Prostate gland (tissue), 2 donors: ENCODE measurements at places on chromosomes 16 and 17. TPM values are rescaled to one million over a fixed set of nuclear protein-coding genes. Genes with fewer than 3 reads are reported as not detected.

DNA sequence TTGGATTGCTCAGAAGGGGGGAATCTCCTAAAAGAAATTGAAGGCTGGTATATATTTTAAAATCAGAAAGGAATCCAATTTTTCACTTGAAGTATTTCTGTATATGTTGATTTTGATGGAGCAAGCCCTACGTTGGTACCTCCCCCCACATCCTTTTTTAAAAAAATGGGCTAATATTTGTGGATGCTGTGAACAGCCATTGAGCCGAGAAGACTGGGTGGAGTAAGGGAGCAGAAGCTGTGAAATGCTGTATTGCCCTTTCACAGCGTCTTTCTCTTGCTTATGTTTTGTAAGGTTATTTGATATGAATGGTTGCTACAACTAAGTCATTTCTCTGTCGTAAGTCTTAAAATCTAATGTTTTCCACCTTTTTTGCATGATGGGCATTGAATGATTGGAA is 2.3 kb downstream of the PAFAH1B1 start:
- DNase-seq, result no peak

- DNase-seq, result no peak
Observed at GRCh38 chr16:5479926-5480325, 382.3 kb upstream of the EEF2KMT start.

GRCh38 chr17:42518755-42519545 is 17.1 kb upstream of the NAGLU start:
- DNase-seq, result no peak

DNA sequence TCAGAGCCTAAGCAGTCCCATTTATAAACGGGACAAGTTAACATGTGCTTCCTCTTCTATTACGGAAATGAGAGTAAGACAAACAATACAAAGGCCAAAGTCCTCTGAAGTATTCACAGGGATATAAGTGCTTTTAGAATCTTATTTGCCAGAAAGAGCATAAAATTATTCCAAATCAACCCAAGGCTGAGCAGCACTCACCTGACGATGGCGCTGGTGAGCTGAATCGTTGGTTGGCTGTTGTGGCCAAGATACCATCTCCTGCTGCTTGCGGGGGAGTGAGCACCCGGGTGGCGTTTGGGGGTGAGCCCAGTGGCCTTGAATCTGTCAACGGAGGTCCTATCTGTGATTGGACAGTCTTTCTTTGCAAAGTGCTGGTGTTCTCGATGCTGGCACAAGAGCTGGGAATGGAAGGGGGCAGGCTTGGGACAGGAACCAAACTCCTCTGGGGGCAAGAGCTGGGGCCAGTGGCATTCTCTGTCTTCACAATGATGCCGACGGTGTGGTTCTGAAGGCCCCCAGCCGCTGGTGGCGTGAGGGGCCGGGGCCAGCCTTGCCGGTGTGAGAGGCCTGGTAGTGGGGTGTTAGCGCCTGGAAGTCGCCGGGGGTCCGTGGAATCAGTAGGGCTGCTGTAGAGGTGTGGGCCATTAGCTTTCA is 9.5 kb upstream of the DHRS13 start:
- no peak for DNase-seq

GRCh38 chr17:10041916-10042588 is 137.0 kb upstream of the RCVRN start:
- DNase-seq, result no peak

GRCh38 chr16:56923481-56924091 is 8.4 kb upstream of the HERPUD1 start:
- no peak for DNase-seq

- DNase-seq, result peak; percentile 91
Observed at GRCh38 chr16:424033-424622, 1.3 kb upstream of the RAB11FIP3 start.

- no peak for DNase-seq
Observed at GRCh38 chr17:44402564-44403172, 13.2 kb upstream of the ITGA2B start.

- DNase-seq, result no peak
Observed at GRCh38 chr17:82204831-82205719, 7.6 kb downstream of the CCDC57 start.

DNA sequence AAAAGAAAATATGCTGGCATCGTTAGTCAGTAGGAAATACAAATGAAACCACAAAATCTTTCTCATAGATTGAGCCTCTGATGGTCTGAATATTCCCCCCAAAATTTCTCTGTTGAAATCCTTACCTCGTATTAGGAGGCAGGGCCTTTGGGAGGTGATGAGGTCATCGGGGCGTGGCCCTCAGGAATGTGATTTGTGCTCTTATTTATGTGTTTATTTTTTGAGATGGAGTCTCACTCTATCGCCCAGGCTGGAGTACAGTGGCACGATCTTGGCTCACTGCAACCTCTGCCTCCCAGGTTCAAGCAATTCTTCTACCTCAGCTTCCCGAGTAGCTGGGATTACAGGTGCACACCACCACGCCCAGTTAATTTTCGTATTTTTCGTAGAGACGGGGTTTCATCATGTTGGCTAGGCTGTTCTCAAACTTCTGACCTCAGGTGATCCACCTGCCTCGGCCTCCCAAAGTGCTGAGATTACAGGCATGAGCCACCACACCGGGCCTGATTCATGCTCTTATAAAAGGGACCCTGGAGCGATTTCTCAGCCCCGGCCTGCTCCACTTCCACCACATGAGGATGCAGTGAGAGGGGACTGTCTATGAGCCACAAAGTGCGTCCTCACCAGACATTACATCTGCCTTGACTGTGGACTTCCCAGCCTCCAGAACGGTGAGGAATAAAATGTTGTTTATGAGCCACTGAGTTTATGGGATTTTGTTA is 53.1 kb downstream of the DNAH17 start:
- DNase-seq, result no peak

- DNase-seq, result no peak
Observed at GRCh38 chr17:79515646-79516571, 94.9 kb downstream of the RBFOX3 start.

DNA sequence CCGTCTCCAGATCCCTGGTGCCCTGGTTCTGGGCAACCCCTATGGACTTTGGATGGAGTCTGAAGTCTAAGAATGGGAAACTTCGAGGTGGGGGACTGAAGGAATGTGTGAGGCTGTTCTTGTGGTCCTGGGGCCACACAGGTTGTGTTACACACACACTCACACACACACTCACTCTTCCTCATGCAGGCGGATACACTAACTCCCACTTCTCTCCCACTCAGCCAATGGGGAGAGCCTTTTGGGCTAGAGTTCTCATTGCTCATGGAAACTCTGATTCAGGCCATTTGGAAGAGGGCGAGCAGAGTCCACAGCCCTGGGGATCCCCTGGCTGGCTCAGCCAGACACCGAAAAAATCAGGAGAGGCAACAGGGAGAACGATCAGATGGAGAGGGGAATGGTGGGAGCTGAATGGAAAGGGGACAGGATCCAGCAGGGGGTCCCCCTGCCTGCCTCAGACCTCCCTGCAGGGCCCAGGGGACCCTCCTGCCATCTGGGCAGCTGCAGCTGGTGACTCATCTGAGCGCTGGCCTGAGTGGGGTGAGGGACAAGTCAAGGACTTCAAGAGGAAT is 9.1 kb downstream of the IGFBP4 start:
- DNase-seq, result no peak

DNA sequence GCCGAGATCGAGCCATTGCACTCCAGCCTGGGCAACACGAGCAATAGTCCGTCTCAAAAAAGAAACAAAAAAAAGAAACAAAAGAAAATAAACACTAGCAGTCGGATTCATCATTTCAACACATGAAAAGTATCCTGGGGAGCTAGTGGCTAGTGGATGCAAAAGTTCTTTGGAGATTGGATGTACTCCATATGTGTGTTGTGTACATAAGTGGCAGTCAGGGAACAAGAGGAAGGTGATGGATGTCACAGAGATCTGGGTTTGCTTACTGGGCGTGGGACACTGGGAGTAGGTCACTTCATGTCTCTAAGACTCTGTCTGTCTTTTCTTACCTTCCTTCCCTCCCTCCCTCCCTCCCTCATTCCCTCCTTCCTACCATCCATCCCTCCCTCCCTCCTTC is 35.4 kb downstream of the MRC2 start:
- DNase-seq, result no peak

DNA sequence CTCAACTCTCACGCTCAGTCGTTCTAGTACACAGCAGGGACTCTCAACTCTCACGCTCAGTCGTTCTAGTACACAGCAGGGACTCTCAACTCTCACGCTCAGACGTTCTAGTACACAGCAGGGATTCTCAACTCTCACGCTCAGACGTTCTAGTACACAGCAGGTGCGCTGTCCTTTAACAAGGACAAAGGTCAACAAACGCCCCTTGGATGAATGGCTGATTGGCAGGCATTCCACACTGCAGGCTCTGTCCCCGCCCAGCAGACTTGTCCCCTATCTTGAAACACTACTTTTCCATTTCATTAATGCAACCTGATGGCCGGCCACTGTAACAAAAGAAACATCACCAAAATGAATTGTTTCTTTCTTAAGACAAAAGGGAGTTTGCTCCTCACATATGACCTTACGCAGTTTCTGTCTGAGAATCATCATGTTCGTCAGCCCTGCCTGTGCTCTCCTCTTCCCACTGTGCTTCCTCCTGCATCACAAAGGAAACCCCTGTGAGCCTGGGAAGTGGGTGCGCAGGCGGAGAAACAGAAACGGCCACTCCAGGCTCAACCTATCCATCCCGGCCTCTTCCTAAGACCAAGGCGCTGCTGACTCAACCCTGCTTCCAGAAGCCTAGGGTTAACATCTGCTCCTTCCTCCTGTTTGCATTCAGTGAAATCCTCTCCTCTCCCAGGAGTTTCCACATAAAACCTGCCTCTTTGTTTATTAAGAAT is 59.8 kb downstream of the ANKRD11 start:
- no peak for DNase-seq

GRCh38 chr17:13337151-13337550 is 264.6 kb downstream of the HS3ST3A1 start:
- DNase-seq, result no peak

GRCh38 chr17:56047331-56047730 is 105.9 kb upstream of the ANKFN1 start:
- no peak for DNase-seq

GRCh38 chr16:59690216-59690615 is 956.1 kb upstream of the GOT2 start:
- DNase-seq, result no peak

GRCh38 chr17:38881600-38882191 is 11.8 kb downstream of the LASP1 start:
- DNase-seq, result no peak

GRCh38 chr17:41863074-41863848 is 2.0 kb downstream of the KLHL11 start:
- DNase-seq, result no peak

DNA sequence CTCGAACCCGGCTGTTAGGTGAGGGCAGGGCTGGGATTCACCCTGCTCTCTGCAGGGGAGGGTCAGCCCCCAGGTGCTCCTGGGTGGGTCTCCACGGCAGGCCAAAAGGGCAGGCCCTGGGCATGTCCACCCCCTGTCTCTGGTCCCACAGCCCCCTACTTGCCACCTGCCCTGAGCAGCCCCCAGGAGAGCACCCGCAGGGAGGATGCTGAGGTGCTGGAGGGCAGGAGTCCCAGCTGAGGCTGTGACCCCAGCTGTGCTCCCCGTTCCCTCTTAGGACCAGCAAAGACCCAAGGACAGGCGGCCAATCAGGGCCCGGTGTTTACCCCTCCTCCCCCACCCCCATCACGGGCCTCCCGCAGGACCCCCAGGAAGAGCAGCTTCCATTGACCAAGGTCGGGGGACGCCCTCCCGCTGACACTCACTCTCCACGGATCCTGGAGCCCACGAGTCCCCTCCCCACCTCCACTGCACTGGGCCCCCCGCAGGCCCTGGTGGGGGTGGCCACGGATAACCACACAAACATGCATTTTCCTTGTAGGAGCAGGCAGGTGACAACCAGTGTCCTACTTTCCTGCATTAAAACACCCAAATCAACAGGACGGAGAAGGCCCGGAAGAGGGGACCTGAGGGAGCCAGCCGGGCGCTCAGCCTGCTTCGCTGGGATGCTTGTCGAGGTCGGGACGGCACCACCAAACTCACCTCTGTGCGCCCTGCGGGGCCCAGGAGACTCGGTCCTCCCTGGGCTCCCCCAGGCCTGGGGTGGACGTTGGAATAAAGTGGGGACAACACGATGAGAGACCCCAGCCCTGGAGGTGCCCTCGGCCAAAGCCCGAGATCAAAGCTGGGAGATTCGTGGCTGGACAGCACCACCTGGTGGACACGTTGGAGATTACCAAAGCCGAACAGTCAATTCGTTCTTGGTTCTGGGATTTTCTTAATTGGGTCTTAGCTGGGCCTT is 22.5 kb upstream of the ENPP7 start:
- peak; percentile 30 for DNase-seq

- DNase-seq, result no peak
Observed at GRCh38 chr17:58250344-58251011, 12.1 kb downstream of the LPO start.

DNA sequence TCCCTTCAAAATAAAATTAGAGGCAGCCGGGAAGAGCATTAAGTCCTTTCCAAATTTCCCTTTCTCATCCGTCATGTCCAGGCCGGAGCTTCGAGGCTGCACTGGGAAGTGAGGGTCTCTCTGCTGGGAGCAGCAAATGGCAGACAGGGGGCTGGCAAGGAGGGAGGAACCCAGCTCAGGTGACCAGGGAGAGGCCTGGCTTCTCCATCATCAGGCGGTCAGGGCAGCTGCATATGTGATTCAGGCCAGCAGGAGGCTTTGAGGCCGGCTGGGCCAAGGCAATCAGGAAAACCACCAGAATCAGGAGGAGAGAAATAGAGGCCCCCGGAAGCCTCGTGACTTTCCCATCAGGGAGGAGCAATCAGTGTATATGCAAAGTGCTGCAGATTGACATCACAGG is 85.0 kb upstream of the RPL38 start:
- no peak for DNase-seq

The KRTAP17-1 gene
- not detected for total RNA-seq

The MYO18A gene
- total RNA-seq, result 80.5 TPM

The ERBB2 gene
- 172 TPM for total RNA-seq

The RRAD gene
- 17.0 TPM for total RNA-seq

The GUCY2D gene
- not detected for total RNA-seq

The CAPNS2 gene
- total RNA-seq, result 1.9 TPM

The KRT15 gene
- 1,038 TPM for total RNA-seq

The SPNS2 gene
- 14.0 TPM for total RNA-seq

The BOLA2 gene
- total RNA-seq, result 8.5 TPM

The UTS2R gene
- total RNA-seq, result not detected
